ENCODE measurements at places on chromosomes 6 and 20. TPM values are rescaled to one million over a fixed set of nuclear protein-coding genes. Genes with fewer than 3 reads are reported as not detected.

DNA sequence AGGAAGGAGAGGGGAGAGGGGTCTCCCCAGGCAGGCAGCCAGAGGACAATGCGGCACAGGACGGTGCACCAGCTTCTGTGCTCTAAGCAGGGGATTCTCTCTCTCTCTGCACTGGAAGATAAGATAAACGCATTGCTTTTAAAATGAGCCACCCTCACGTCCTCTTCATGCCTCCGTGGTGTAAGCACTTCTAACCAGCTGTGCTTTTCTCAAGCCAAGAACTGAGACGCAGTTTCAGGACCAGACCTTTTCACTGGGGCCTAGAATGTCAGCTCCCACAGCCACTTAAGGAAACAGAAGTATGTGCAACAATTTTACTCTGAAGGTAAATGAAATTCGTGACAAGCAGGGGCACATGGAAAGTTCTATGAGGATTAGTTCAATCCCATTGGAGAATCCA, 82.4 kb downstream of the PSMB1 start:
- H3K4me3 ChIP-seq: no peak overlapping the region
- no peaks in the 10 kb centered on the region for H3K4me1 ChIP-seq
- peaks cover 4% of the 10 kb centered on the region for H3K27me3 ChIP-seq
- no peak overlapping the region for H3K27ac ChIP-seq

GRCh38 chr20:21665687-21666446, 39.6 kb upstream of the PAX1 start:
- no peaks in the 10 kb centered on the region for H3K27me3 ChIP-seq
- no peaks in the 10 kb centered on the region for H3K4me1 ChIP-seq
- DNase-seq: no peak
- H3K4me3 ChIP-seq: no peak overlapping the region

DNA sequence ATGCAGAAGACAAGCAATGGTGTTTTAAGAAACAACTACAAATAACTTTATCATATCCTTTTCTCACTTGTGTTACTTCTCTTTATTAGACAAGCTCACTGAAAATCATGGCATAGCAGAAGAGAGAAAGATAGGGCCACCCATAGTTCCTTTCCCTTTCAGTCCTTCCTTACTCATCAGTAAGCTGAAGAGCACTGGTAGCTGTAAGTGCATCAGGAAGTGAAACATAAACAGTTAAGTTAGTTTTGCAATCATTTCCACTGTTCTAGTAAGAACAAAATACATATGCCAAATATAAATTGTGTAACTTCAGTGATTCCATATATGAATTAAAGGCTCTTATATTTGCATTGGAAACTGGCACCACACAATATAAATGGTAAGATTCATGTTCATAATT, 220.1 kb downstream of the HACE1 start:
- peaks cover 5% of the 10 kb centered on the region for H3K27me3 ChIP-seq
- no peaks in the 10 kb centered on the region for H3K36me3 ChIP-seq
- no peak for DNase-seq
- H3K4me1 ChIP-seq: peaks cover 10% of the 10 kb centered on the region
- no peak overlapping the region for H3K27ac ChIP-seq

The POLR1C gene
- total RNA-seq: 48.2 TPM

The CENPQ gene
- total RNA-seq: 17.8 TPM

The MOCS1 gene
- total RNA-seq: 0.30 TPM

The CAGE1 gene
- total RNA-seq: 0.18 TPM

The VWA7 gene
- 5.7 TPM for total RNA-seq

The SMIM8 gene
- total RNA-seq: 8.1 TPM

The CLDN20 gene
- total RNA-seq: not detected

The SMIM26 gene
- 49.1 TPM for total RNA-seq

The PPARD gene
- total RNA-seq: 16.4 TPM

Measured in activated CD8-positive, alpha-beta memory T cell treated with anti-CD3 and anti-CD28 coated beads, Interleukin-2, amount 10 ng/mL, durations not matched to agents 7 days and 5 days (primary cell).